ENCODE measurements at places on chromosomes 12 and 14. TPM values are rescaled to one million over a fixed set of nuclear protein-coding genes. Genes with fewer than 3 reads are reported as not detected.

GRCh38 chr12:65840793-65841670, 16.7 kb downstream of the HMGA2 start:
- DNase-seq, result no peak

GRCh38 chr12:27048822-27049752, 26.7 kb downstream of the MED21 start:
- DNase-seq, result no peak

DNA sequence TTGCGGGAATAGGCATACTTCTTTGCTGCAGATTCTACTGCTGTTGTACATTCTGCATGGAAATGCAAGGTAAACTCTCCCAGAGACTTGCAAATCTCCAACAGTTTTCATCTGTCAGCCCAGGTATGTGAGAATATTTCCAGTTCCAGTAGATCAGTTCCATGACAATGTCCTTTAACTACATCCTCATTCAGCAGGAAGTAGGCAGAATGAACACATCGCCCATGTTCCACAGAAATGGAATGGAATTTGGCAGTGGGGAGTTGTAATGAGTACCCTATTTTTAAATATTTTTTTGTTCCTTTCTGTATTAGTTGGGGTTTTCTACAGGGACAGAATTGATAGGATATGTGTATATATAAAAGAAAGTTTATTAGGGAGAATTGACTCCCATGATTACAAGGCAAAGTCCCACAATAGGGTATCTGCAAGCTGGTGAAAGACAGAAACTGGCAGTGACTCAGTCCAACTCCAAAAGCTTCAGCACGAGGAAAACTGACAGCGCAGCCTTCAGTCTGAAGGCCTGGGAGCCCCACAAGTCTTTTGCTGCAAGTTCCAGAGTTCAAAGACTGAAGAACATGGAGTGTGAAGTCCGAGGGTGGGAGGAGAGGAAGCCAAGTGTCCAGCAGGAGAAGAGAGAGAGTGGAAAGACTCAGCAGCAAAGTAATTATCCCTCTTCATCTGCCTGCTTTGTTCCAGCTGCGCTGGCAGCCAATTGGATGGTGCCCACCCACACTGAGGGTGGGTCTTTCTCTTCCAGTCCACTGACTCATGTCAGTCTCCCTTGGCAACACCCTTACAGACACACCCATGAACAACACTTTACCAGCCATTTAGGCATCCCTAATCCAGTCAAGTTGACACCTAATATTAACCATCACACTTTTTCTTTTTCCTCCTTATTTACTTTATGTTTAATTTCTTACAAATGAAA, 110.4 kb upstream of the SCAF11 start:
- no peak for DNase-seq

DNA sequence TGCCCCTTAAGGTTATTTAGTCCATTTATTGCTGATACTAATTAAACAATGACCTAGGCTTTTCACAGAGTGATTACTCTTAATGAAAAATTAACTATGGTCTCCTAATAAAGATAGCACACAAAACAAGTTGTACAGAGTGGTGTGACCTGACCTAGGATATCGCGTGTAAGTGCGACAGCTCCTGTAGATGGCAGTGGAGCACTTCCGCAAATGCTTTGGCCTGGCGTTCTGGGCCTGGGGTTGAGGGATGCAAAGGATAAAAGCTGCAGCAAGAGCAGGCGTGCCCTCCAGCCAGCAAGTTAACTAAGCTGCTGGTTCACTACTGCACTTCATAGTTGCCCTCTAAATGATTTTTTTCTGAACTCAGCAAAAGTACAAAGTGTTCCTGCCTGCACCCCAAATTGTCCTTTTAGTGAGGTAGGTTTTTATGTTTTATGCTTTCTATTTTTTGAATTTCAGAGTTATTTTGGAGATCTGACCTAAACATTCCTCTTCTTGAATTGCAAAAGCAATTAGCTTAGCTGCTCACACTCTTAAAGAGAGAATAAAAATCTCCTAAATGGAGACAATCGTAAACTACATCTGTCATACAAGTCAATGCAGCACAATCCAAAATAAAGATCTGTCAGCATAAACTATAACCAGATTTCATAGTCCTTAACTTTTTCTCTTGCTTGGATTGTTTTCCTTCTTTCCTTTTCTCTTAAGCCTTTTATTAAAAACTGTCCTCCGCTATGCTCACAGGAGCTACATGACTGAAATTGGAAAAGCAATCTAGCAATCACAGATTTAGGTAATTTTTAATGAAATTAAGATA, 379.6 kb downstream of the LRIG3 start:
- peak; percentile 62 for DNase-seq

- DNase-seq, result no peak
Observed at GRCh38 chr12:51823875-51824565, 24.5 kb downstream of the FIGNL2 start.

DNA sequence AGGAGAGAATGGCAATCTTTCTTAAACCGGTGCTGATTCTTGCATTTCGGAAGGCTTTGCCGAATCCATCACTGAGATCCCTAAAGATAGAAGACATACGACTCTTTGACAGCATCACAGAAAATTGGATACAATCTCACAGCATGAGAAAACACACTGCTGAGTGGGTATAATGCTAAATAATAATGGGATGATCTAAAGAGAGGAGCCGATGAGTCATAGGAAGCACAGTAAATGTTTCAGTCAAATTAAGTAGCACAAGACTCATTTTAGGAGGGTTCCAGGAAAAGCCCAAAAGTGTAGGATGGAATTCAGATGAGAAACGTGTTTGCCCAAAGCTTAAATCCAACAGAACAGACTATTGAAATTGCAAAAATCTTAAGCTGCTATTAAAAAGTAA, 81.7 kb downstream of the CPNE8 start:
- DNase-seq, result no peak

DNA sequence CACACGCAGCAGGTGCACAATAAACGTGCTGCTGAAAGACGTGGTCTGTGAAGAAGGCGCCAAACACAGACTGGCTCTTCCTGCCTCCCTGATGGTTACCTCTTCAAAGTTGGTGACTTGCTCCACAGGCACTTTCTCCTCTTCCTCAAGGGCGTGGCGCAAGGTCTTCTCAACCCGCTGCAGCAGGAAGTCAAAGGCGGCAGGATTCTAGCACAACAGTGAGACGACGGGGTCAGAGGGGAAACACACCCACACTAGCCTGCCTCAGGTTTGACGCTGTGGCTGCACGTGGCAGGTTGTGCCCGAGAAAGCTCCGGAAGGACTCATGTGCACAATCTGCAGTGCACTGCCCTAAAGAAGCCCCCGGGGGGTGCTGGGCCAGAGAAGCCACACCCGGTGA, 15.0 kb downstream of the POLE start:
- no peak for DNase-seq

DNA sequence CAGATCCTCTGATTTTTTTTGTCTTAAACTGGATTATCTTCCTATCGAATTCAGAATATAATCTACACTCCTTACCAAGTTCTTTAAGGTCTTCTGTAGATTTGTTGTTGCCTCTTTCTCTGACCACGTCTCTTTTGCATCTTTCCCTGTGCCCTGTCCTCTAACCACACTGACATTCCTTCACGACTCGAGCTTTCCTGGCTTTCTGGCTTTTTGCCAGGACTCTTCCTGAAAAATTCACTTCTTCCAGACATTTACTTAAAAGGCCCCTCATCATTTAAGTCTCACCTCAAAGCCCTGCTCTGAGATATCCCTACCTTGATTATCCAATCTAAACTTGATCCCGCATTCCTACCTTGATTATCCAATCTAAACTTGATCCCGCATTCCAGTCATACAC, 422.3 kb upstream of the DCN start:
- DNase-seq, result no peak

GRCh38 chr14:67253076-67253635, 11.9 kb downstream of the PALS1 start:
- DNase-seq, result no peak

GRCh38 chr14:32728976-32729375, 209.7 kb upstream of the NPAS3 start:
- no peak for DNase-seq

DNA sequence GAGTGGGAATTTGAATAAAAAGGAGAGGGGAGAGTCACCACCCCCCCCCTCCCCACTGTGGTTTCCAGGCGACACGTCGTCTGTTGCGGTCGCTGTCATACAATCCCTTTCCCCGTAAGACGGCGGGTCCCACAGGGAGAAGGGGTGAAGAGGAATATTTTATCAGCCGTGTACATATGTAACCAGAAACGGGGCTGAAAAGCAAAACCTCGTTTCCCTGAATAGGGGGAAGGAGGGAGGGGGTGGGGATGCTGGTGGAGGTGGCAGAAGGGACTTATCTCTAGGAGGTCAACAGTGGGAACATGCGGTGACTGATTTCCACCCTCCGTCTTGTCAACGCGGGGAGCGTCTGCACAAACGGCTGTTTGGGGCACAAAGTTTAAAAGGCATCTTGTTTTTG, 171.4 kb downstream of the RBM19 start:
- DNase-seq, result no peak

GRCh38 chr12:13627536-13627935, 353.9 kb downstream of the GRIN2B start:
- DNase-seq, result no peak

GRCh38 chr12:3959799-3960560, 86.8 kb upstream of the PARP11 start:
- no peak for DNase-seq

- DNase-seq, result no peak
Observed at GRCh38 chr14:36022765-36023410, 153.6 kb downstream of the PTCSC3 start.

GRCh38 chr12:121465921-121466793, 66.2 kb downstream of the RNF34 start:
- DNase-seq, result peak; percentile 55

GRCh38 chr14:29895591-29896083, 32.0 kb downstream of the PRKD1 start:
- DNase-seq, result no peak

- no peak for DNase-seq
Observed at GRCh38 chr12:102959391-102959790, 1.9 kb downstream of the ASCL1 start.

DNA sequence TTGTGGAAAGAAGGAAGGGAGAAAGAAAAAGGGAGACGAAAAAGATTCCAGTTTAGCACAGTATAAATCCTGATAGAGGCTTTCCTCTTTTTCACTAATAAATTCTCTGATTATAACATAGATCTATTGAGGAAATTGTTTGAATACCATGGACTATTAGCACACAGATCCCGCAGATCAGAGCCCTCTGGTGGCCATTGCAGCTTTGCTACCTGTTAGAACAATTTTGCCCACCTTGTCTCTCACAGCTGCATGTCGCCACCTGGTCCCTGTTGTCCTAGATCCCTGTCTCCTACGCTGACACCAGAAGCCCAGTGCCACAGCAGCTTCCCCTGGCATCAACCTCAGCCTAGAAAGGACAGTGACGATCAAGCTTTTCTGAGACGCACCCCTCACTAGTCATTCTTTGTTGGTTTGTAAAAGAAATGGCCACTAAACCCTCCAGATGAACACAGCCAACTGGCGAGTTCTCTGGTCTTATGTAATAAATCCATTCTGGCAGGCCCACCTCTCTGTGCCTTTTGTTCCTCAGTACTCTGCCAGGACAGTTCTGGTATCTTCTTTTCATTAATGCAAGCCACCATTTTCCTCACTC, 9.9 kb downstream of the GPHB5 start:
- peak; percentile 12 for DNase-seq

- no peak for DNase-seq
Observed at GRCh38 chr12:50314636-50315312, 31.5 kb upstream of the LIMA1 start.

DNA sequence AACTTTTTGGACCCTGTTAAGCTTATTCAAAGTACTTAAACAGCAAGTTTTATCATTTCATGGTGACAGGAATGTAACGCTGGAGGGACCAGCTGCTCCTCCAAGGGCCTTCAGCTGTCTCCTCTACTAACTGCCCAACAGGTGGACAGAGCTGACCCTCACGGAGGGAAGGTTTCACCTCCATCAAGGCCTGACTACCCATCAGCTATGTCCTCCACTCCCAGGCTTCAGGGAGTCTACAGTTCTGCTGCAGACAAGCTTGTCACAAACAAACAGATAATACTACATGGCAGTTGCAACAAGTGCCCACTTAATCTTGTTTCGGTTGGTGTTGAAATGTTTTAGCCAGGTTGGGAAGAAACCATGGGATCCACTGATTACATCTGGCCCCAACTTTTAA, 175.1 kb downstream of the TTC7B start:
- DNase-seq, result no peak

- no peak for DNase-seq
Observed at GRCh38 chr14:105864651-105865265, 338.4 kb downstream of the TMEM121 start.

GRCh38 chr12:93341409-93342049, 36.2 kb upstream of the NUDT4 start:
- no peak for DNase-seq

DNA sequence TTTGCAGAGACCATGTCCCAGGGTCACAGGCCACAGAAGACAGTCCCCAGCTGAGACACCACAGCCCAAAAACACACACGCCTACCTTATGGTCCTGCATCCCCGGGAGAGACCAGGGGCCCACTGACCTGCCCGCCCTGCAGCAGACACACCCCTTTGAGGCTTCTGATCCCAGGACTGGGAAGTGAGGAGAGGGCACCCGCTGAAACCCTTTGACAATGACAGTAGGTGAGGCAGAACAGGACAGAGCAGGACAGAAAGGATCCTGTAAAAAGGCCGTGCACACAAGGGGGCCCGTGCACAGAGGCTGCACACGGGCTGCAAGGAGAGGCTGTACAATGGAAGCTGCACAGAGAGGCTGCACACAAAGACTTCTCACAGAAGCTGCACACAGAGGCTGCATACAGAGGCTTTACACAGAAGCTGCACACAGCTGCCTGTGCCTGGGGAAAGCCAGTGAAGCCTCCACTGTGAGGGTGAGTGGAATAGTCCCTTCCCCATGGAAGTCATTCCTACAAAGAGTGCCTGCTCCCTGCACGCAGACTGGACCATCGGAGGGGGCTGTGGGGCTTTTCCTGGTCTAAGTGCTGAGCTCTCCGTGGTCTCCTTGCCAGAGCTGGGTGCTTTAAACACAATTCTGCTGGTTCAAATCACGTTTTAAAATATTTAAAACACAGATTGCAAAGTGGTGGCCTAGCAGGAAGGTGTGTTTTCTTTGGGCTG, 16.6 kb upstream of the SFSWAP start:
- no peak for DNase-seq

The KLHDC2 gene
- total RNA-seq, result 70.6 TPM

The KCNC2 gene
- not detected for total RNA-seq

The LTBR gene
- 120 TPM for total RNA-seq

The SBNO1 gene
- 28.3 TPM for total RNA-seq

The NFE2 gene
- total RNA-seq, result 0.14 TPM

The PRH2 gene
- total RNA-seq, result not detected

The ASCL1 gene
- total RNA-seq, result 0.47 TPM

The TBX5 gene
- total RNA-seq, result not detected

The SAMD4A gene
- 11.2 TPM for total RNA-seq

The PTPN21 gene
- total RNA-seq, result 31.8 TPM

The BIN2 gene
- total RNA-seq, result 8.0 TPM

The KRT72 gene
- total RNA-seq, result not detected
